ENCODE measurements at places on chromosomes 6 and 20.
A peak's percentile ranks its signal among the peaks of the same experiment; 100 is the strongest.

GRCh38 chr6:434051-434705 is 42.6 kb downstream of the IRF4 start:
- DNase-seq, result no peak

GRCh38 chr6:90266905-90267621 is 29.6 kb downstream of the BACH2 start:
- DNase-seq, result no peak

- DNase-seq, result no peak
Observed at GRCh38 chr6:79543886-79544285, 6.7 kb upstream of the LCA5 start.

DNA sequence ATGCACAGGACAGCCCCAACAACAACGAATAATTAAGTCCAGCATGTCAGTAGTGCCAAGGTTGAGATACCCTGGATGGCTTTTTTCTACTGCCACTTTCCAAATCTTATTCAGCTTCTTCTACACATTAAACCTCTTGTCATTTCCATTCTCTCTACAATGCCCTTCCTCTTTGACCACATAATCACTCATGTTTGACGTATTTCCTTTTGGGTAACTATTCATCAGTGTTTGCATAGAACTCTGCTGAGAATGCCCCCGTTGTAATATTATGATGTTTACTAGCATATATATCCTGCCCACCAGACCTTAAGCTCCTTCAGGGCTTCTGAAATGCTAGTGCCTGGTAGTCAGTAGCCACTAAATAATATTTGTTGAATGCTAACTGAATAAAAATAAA is 515.3 kb upstream of the RNF217 start:
- no peak for DNase-seq

GRCh38 chr6:125747589-125748405 is 1.6 kb upstream of the HEY2 start:
- DNase-seq, result peak; percentile 36

GRCh38 chr20:44014807-44015732 is 100.4 kb downstream of the TOX2 start:
- no peak for DNase-seq

DNA sequence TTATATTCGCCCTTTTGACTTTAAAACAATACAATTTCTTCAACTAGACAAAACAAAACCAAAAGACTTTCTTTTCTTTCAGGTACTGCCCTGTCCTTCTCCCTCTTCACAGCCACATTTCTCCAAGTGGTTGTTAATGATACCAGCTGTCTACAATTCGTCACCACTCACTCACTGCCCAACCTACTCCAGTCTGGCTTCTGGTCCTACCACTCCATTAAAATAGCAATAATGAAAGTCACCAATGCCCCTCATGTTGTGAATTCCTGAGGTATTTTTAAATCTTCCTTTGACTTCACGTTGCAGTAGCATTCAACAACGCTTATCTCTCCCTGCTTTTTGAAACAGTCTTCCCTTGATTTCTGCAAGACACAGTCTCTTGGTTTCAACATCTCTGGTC is 11.6 kb upstream of the MAN1A1 start:
- DNase-seq, result no peak

DNA sequence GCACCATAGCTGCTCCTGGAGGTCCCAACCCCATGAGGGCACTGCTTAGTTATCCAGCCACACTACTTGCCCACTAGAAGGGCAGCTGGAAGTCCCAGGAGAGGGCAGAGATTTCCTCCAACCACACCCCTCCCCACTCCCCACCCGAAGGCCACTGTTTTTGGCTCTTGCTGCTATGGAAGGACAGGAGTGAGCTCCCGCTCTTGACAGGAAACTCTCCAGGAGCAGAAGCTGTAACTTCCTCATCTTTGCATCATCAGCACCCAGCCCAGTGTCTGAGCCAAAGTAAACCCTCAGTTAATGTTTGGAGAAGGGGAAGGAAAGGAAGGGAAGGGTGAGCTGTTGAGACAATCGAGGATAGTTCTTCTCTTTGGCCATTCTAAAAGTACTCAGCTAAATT is 120.7 kb downstream of the MTFR2 start:
- no peak for DNase-seq

DNA sequence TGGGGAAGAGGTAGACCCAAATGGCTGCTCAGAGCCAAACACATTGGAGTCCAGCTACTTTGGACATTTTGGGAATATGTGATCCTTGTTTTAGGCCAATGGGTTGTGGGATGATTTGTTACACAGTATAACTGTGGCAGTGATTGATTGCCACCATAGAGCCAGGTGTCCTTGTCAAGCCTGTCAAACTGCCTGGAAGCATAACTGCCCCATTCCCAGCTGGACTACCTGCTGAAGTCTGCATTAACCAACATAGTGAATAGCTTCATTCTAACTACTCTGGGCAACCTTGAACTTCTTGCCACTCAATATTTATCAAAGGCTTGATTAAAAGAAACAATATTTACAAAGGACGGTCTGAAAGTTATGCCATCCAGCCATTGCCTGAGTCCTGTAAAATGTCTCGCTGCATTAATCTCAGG is 164.7 kb downstream of the LINC00237 start:
- DNase-seq, result no peak

- no peak for DNase-seq
Observed at GRCh38 chr6:65799389-65799788, 92.4 kb upstream of the EYS start.

DNA sequence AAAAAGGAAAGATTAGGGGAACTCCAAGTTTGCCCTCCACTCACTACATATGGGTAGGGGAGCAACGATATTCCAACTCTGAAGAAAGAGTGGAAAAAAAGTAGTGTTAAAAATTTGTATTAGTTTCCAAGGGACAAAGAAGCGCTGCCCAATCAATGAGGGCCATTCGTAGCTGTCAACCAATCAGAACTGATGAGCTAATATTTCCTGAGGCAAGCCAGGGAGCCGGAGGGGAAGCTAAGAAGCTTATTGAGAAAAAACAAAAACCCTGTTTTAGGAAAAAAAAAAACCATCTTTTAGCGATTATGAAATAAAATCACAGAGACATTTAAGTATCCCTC is 59.5 kb downstream of the TRIM38 start:
- no peak for DNase-seq

GRCh38 chr6:143696664-143697000 is 18.9 kb downstream of the PHACTR2 start:
- DNase-seq, result no peak

DNA sequence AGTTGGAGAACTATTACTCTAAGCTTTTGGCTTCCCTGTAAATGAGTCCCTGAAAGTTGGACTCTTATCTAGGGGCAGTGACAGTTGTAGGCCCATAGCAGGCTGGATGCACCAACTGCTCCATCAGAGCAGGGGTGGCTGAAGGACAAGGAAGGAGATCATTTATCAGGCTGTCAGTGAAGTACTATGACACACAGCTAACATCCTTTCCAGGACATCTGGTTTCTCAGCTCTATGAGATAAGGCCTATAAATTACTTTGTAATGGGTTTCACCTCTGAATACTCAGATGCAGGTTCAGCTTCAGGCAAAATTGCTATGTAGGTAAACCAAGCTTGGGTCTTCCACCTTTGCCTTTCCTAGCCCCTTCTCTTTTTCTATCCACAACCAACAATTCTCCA is 468.5 kb downstream of the KIF16B start:
- DNase-seq, result no peak

GRCh38 chr6:142300302-142300701 is 1.5 kb upstream of the ADGRG6 start:
- no peak for DNase-seq

- no peak for DNase-seq
Observed at GRCh38 chr20:7106910-7107309, 339.4 kb downstream of the BMP2 start.

- DNase-seq, result no peak
Observed at GRCh38 chr6:122214605-122215318, 184.7 kb upstream of the HSF2 start.

GRCh38 chr20:24079661-24080412 is 91.3 kb upstream of the GGTLC1 start:
- DNase-seq, result no peak

GRCh38 chr20:39775110-39775509 is 813.0 kb downstream of the DHX35 start:
- no peak for DNase-seq

DNA sequence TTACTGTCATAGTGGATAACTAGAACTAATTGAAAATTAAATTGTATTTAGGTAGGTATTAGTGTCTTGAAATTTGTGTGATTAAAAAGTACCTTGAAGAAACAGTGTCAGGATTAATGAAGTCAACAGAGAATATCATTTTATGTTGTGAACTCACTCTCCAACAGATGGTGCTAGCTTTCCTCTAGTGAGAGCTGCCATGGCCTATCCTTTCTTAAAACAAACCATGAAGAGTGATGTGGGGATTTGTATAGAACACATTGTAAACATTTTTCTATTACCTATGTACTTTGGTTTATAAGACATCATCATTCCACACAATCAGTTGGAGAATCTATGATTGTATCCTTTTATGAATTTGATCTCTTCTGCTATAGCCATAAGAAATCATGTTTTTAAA is 4.8 kb upstream of the SRSF12 start:
- no peak for DNase-seq

Data from neuronal stem cell (in vitro differentiated cells).